ENCODE measurements at places on chromosomes 2 and 18. TPM values are rescaled to one million over a fixed set of nuclear protein-coding genes. Genes with fewer than 3 reads are reported as not detected.

SLC8A1 gene
- total RNA-seq: 4.9 TPM

EFR3B gene
- 0.25 TPM for total RNA-seq

PLEK gene
- 0.28 TPM for total RNA-seq

TANC1 gene
- total RNA-seq: 12.1 TPM

LHCGR gene
- total RNA-seq: not detected

ALLC gene
- total RNA-seq: not detected

ARHGAP25 gene
- total RNA-seq: 1.9 TPM

Measured in pancreas (tissue), 10 donors.